ENCODE measurements at places on chromosomes 2 and 18.

DNA sequence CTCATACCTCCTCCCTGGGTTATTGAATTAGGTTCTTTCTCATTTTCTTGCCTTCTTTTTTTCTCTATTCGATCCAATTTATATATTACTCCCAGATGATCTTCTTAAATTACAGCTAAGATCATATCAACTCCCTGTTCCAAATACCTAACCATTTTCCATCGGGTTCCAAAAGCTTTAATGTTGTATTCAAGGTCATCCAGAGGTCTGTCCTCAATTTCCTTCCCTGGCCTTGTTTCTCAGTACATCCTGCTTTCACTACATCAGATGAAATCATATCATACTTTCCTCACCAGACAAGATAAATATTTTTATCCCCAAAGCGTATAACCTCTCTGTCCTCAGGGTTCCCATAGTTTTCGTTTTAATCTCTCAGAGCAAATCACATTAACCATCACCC, 36.3 kb upstream of the GREB1L start:
- no peak for DNase-seq

DNA sequence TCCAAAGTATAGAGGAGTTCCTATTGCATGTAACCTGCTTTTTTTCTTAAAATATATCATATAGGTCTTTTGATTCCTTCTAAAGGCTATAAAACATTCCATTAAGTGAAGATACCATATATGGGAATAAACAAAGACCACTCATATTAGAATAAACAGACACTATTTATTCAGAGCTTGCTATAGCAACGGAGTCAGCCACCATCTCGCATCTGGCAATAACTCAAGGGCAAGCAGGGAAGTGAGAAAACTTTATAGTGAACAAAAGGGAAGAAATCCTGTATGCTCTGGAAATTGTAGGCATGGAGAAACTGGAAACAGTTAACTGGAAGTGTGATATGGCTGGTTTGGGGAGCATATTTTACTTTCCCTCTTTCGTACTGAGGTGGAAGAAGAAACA, 301.9 kb downstream of the PTH2R start:
- no peak for DNase-seq

DNA sequence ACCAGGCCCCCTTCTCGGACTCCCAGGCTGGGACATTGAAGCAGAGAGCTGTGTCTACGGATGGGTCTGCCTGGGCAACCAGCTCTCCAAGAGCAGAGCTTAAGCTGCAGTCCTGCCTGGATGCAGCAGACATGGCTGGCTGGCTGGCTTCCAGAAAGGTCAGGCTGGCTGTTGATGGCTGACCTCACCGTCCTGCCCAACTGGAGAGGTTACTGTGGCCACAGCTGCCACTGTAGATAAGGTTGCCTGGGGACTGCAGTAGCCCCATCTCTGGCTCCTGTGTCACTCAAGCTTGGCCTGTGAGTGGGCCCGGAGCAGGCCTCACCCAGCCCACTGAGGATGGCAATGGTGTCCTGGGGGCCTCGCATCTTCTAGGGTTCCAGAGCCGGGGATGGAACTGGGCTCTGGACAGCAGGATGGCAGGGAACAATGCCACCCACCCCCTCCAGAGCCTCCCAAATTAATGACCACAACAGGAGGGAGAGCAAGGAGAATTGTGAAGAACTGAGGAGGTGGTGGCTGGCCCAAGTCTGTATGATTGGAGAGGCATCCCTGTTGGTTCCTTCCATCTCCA, 37.0 kb upstream of the FOSL2 start:
- DNase-seq = no peak

DNA sequence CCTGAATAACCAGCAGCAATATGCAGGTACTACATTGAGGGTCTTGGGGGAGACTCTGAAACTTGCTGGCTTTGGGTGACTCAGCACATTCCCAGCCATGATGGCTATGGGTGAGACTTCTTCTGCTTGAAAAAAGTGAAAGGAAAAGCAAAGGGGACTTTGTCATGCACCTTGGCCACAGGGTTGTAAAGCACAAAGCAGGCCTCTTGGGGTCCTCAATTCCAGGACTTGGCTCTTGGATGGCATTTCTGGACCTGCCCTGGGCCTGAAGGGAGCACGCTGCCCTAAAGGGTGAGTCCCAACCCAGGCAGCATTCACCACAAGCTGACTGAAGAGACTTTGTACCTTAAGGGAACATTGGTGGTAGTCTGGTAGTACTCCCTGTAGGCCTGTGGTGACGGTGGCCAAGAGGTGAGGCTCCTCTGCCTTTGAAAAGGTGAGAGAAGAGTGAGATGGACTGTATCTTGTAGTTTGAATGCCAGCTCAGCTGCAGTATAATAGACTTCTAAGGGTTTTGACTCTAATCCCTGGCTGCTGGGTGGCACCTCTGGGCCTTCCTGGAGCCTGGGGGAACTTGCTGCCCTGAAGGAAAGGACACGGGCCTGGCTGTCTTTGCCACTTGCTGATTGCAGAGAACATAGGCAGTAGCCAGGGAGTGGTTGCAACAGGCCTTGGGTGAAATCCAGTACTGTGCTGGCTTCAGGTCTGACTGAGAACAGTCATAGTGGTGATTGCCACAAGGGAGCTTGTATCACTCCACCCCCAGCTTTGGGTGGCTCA, 36.5 kb upstream of the CYTIP start:
- no peak for DNase-seq

DNA sequence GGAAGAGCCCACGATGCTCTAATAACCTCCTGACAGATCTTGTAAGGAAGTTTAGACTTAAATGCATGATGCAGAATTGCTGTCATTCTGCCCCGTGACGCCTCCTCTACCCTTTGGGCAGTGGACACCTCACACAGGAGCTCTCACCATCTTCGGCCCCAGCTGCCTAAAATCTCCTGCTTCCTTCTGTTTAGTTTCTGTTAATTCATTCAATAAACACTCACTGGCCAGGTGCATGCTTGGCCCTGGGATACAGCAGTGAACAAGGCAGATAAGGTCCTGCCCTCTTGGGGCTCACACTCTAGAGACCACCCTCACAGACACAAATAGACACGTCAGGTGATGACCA, 81.1 kb downstream of the SEPTIN10 start:
- DNase-seq = no peak

DNA sequence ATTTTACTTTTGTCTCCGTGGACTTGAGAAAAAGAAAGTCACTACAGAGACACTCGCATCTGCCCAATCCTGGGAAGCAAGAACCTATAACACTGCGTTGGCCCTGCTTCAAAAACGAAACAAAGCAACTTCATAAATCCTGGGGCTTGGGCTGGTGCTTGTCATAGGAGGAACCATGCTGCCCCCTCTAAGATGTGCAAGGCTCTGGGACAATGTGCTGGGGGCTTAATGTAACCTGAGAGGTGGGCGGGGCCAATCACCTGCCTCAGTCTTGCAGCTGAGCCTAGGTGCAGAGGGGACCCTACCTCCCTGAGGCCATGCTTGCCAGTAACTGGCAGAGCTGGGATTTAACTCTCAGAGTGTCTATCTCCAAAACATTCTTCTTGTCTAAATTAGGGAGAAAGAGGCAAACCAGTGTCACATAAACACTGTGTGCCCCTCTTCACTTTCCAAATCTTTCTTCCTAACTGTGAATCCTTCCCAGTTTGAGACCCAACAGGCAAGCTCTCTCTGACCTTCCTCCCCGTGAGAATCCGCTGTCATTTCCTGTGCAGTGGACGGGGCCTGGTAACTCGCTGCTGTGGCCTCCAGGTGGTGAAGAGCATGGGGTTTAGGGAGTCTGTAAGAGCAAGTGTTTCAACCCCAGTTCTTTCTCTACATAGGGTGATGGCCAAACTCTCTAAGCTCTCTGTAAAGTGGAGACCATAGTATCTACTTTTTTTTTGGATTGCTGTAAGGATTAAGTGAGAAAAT, 115.1 kb downstream of the ACKR3 start:
- no peak for DNase-seq

DNA sequence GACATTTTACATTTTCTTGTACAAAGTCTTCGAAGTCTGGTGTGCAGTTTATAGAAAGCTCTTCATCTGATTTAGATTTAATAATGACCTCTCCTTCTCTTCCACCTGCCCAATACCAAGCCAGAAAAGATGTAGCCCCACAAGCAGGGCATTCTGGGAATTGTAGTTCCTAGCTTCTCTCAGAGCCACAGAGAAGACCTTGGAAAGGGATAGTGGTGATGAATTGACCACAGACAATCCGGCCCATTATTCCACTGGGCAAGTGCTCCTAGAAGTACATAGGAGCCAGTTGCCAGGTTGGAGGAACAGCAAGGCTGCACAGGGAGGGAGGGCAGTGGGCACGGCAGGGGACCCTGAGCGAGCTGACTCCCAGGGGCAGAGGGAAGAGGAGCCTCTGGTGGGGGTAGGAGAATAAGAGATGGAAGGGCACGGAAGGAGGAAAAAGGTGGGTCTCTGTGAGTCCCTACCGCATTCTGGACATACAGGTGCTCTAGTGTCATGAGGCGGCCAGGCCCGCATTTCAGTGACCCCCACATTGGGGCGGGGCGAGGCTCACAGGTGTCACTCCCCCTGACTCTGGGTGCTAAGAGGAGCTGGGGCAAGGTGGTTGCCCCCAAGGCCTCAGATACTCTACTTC, 152.5 kb upstream of the HAAO start:
- no peak for DNase-seq

DNA sequence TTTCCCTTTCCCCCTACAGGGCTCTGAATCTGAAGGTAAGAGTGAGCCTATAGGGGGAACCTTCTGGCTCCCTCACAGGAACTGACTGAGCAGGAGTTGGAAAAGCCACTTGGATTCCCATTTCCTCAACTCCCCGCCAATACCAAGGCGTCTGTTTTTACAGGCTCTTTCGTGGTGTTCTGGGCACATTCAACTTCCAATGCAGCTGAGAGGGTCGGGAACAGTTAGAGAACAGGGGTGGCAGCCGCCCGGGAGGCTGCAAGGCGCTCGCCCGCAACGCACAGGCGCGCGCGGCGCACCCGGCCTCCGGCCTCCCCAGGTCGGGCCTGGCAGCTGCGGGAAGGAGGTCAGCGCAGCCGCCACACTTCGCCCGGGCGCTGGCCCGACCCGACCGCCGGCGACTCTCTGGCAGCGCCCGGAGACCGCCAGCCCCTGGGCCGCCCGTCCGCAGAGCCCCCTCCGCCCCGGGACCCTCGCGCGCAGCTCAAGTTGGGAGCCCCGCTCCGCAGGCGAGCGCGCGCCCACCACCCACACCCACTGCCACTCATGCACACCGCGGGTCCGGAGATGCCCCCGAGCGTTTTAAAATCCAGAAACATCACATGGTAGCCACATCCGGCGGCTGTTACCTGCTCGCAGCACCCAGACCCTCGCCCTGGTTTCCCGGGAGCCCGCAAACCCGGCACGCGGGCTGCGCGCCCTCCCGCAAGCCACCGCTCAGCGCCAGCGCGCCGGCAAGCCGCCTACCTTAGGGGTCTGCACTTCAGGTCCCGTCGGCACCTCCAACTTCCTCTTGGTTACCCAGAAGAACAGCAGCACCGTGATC, 816 bp downstream of the GALNT14 start:
- no peak for DNase-seq

GRCh38 chr2:67399144-67399543, 2.0 kb downstream of the ETAA1 start:
- no peak for DNase-seq

DNA sequence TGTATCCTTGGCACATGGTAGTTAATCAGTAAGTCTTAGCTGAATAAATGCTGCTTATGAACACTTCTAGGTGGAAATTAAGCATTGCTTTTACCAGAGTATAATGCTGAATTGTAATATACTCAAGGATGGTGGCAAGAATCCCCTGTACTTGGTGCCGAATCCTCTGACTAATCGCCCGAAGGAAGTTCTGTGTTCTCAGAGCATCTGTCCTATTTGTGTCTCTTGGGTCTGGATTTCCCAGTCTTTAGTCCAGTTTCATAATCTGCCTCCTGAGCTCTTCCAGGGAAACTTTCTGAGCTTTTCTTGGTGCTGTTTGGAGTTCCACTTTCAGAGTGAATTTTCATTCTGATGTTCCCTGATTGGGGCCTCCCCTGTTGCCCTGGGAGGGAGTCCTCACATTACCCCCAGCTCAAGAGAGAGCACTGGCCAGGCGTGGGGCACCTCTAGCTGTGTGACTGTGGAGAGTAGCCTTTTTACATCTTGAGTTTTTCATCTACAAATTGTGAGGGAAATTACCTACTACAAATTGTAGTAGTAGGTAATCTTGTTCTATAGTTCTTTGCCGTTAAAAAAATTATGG, 144.9 kb downstream of the LTBP1 start:
- DNase-seq = no peak

DNA sequence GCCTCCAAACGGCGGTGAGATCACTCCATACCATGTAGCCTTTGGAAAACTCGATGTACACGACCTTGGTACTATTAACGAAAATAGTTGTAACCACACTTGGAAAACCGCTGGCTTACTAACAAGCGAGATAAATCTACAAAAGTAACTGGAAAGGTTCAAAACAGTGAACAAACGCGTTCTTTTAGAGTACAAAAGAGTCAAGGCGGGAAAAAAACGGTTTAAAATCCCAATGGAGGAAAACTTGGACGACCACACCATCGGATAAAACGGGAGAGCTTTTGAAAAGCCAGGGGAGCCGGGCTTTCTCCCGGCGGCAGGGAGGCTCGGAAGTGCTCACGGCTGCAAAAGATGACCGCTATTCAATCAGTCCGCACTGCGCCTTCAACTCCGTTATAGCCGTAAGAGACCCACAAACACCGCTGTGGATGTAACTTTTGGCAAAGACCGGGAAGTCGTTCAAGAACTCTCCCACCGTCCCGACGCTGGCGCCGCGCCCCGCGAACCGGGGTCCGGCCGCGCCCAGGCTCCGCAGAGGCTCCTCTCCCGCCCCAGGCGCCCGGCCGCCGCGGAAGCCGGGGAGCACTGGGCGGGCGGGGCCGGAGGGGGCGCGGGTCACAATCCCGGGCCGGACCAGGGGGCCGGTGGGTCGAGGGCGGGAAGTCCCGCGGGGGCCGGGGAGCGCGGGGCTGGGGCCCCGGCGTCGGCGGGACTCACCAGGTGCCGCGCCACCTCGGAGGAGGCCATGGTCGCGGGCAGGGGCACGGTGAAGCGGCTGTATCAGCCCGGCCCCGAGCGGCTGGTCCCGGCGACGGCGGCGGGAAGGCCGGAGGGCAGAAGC, 465 bp downstream of the SEPTIN10 start:
- no peak for DNase-seq

DNA sequence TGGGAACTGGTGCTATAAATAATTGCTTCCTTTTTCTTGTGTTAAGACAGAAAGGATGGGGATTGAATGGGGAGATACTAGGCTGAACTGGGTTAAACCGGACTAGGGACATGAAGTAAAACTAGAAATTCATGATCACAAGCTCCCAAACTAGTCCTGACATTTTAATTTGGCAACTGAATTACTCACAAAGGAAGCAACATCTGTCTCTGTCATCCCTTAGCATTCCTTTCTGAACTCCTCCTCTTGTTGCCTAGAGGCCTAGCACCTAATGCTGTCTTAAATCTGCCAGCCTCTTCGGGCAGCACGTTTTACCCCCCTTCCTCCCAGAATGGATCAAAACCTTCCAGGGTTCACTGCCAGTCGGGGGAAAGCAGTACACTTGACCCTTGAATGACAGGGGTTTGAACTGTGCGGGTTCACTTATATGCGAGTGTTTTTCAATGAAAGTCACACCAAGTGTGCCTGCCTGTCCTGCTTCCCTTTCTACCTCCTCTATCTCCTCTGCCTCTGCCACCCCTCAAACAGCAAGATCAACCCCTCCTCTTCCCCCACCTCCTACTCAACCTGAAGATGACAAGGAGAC, 8.2 kb downstream of the KCTD1 start:
- no peak for DNase-seq
